Neural crest cell (in vitro differentiated cells): ENCODE measurements at places on chromosomes 4 and X. TPM values are rescaled to one million over a fixed set of nuclear protein-coding genes. Genes with fewer than 3 reads are reported as not detected.

GRXCR1 gene
- not detected in 2 replicates for total RNA-seq

- no peak for DNase-seq
These were observed 14.0 kb downstream of the DOK7 start for GRCh38 chr4:3476936-3477749.

DNA sequence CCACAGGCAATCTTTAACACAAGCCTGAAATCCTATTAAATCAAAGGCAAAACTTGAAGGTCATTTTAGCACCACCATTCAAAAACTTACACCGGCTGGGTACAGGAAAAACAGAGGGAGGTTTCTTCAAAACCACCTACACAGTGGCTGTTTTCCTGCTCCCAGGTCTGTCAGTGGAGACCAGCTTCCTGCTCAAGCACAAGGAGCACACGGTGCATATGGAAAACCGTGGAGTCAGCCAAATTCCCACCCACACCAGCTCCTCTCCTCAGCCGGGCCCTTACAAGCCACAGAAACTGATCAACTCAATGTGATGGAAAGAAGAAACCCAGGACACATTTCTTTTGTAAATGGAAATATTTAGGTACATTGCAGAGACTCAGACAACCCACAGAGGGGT is 14.3 kb upstream of the FAM241A start:
- DNase-seq: no peak

DNA sequence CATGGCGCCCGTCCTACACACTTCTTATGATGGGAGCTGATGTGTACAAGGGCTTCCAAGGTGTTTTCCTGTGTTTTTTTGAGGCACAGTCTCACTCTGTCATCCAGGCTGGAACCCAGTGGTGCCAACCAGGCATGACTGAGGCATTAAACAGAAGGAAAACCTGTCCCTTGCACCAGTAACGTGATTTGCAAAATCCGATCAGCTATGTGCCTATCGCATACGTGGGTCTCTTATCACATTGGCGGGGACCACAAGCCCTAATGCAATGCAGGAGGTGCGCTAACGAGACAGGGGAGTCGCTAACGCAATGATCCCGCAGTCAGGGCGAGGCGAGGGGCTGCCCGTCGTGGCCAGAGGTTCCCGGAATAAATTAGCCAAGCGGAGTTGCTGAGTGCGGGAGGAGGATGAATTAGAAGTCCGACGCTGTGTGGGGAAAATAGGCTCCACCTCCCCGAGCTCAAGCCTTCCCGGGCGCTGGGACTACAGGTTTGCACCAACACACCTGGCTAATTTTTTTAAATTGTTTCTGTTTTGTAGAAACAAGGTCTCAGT is 162.7 kb downstream of the SHOX start:
- no peak for DNase-seq

PTTG2 gene
- total RNA-seq: not detected in 2 replicates
